ENCODE measurements at places on chromosomes 5 and 9.

- DNase-seq: peak; percentile 36
- H3K4me1 ChIP-seq: no peaks in the 10 kb centered on the region
- H3K27ac ChIP-seq: no peak within 1 kb of the TSS
- peak within 1 kb of the TSS; percentile 0 for H3K4me3 ChIP-seq
Observed at GRCh38 chr5:178590141-178590923, at the start of gene COL23A1. Gene COL23A1, minus strand, starts transcription at chr5:178590393.

- H3K36me3 ChIP-seq: no peaks in the 10 kb centered on the region
- no peaks in the 10 kb centered on the region for H3K27me3 ChIP-seq
- H3K4me3 ChIP-seq: no peak overlapping the region
- DNase-seq: no peak
- no peaks in the 10 kb centered on the region for H3K4me1 ChIP-seq
Observed at GRCh38 chr5:15365070-15365469, 134.9 kb upstream of the FBXL7 start.

DNA sequence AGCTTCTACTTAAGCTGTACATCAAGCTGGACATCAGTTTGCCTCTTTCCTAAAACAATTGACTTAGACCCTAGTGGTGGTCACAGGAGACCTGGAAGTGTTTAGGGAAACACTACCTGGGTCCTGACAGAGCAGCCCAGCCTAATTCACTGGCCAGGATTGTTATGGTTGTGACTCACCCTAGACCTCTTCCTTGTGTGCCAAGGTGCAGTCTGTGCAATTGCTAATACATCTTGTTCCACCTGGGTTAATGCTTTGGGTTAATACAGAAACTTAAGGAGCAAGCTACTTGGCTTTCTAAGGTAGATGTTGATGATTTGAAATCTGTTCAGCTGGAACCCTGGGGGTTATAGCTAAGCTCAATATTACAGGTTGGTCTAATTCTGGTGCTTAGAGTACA, 48.7 kb upstream of the SLC46A2 start:
- no peaks in the 10 kb centered on the region for H3K4me1 ChIP-seq
- H3K36me3 ChIP-seq: no peaks in the 10 kb centered on the region
- no peak overlapping the region for H3K27ac ChIP-seq
- H3K27me3 ChIP-seq: no peaks in the 10 kb centered on the region
- no peak for DNase-seq

GRCh38 chr5:66877843-66878242, 281.6 kb downstream of the MAST4 start:
- H3K4me1 ChIP-seq: no peaks in the 10 kb centered on the region
- DNase-seq: no peak
- no peaks in the 10 kb centered on the region for H3K36me3 ChIP-seq

DNA sequence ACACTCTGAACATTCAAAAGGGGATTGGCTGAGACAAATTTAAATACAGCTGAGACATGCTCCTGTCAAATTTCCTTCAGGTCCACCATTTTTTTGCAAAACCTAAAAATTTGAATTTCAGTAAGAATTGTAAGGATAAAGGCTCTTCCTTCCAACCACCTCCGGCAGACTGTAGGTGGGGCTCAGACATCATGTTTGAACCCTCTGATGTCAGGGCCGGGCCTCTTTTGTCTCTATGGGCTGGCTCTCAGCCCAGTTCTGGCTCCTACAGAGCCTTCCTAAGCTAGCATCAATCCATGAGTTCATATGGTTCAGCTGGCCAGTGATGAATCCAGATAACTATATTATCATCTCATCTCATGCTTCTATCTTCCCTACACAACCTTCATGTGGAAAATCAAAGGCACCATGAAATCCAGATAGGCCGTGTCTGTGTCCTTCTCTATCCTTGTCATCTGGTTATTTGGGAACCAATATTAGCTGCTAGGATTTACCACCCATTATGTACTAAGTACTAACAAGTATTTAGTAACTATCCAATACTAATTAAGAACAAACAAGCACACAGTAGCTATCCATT, 44.2 kb downstream of the NIPSNAP3B start:
- H3K27ac ChIP-seq: no peak overlapping the region
- H3K4me3 ChIP-seq: no peak overlapping the region
- DNase-seq: no peak
- peaks cover 60% of the 10 kb centered on the region for H3K36me3 ChIP-seq

Data from naive thymus-derived CD4-positive, alpha-beta T cell (primary cell).